ENCODE measurements at places on chromosomes 4 and X. TPM values are rescaled to one million over a fixed set of nuclear protein-coding genes. Genes with fewer than 3 reads are reported as not detected.

The TSPAN5 gene
- 41.8 TPM for total RNA-seq

The ANTXR2 gene
- total RNA-seq: 86.9 TPM

The TREX2 gene
- 3.3 TPM for total RNA-seq

The TENT5D gene
- not detected for total RNA-seq

The XK gene
- total RNA-seq: under 0.01 TPM

The FGF5 gene
- total RNA-seq: 7.7 TPM

- no peak overlapping the region for H3K27ac ChIP-seq
- H3K4me1 ChIP-seq: peaks cover 15% of the 10 kb centered on the region
- no peaks in the 10 kb centered on the region for H3K36me3 ChIP-seq
- H3K4me3 ChIP-seq: no peak overlapping the region
- no peaks in the 10 kb centered on the region for H3K27me3 ChIP-seq
- no peak for DNase-seq
These were observed 4.0 kb downstream of the TXK start for GRCh38 chr4:48130100-48130499.

DNA sequence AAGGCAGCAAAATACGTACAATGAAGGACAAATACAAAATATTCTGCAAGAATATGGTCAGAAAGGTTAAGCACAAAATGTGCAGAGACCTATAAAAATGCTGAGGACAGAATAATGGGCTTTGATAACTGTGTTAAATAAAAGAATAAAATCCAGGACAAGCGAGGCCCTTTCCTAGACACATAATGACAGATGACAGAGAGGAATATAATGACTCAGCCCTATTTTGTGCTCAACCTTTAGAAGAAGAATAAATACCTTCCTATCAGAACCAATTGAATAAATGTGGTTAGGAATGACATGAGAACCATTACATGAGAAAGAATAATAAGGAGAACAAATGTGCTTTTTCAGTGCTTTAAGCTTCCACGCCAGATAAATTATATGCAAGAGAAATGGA lies 178.0 kb downstream of the TEX13C start:
- H3K36me3 ChIP-seq: no peaks in the 10 kb centered on the region
- no peak overlapping the region for H3K27ac ChIP-seq
- DNase-seq: no peak
- H3K27me3 ChIP-seq: no peaks in the 10 kb centered on the region
- H3K4me3 ChIP-seq: no peak overlapping the region

GRCh38 chr4:153758136-153758535 lies 1.7 kb downstream of the RNF175 start:
- DNase-seq: no peak
- H3K4me1 ChIP-seq: no peaks in the 10 kb centered on the region
- H3K36me3 ChIP-seq: no peaks in the 10 kb centered on the region

DNA sequence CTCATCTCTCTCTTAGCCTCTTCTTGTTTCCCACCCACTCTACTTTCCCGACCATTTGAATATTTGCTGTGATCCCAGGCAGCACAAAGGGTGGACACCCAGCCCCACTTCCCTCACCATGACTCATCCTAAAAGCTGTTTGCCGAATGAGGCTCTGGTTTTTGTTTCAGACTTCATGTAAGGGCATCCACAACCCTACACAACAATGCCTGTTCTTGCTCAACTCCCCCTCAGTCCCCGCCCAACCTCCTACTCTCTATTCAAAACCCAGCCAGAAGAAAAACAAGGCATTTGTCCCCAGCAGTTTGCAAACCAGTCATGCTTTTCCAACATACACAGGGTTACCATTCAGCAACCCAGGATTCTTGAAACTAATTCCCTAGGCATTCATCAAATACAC lies 516.5 kb upstream of the CNKSR2 start:
- no peak overlapping the region for H3K4me3 ChIP-seq
- H3K4me1 ChIP-seq: no peaks in the 10 kb centered on the region

GRCh38 chrX:49155243-49155899 lies 7.2 kb upstream of the MAGIX start:
- H3K27me3 ChIP-seq: no peaks in the 10 kb centered on the region
- no peaks in the 10 kb centered on the region for H3K4me1 ChIP-seq
- no peaks in the 10 kb centered on the region for H3K36me3 ChIP-seq
- peak overlapping the region; percentile 73 for H3K27ac ChIP-seq
- peak; percentile 88 for DNase-seq

- peak overlapping the region; percentile 47 for H3K27ac ChIP-seq
- H3K4me3 ChIP-seq: no peak overlapping the region
- no peaks in the 10 kb centered on the region for H3K27me3 ChIP-seq
- DNase-seq: no peak
These were observed 107.9 kb downstream of the PALLD start for GRCh38 chr4:168604496-168605373.

- H3K4me1 ChIP-seq: peaks cover 4% of the 10 kb centered on the region
- no peak overlapping the region for H3K27ac ChIP-seq
- H3K27me3 ChIP-seq: no peaks in the 10 kb centered on the region
- H3K36me3 ChIP-seq: no peaks in the 10 kb centered on the region
These were observed 25.8 kb upstream of the CHRNA9 start for GRCh38 chr4:40309250-40309774.

- no peak for DNase-seq
- no peak overlapping the region for H3K27ac ChIP-seq
- H3K36me3 ChIP-seq: no peaks in the 10 kb centered on the region
- no peak overlapping the region for H3K4me3 ChIP-seq
- no peaks in the 10 kb centered on the region for H3K27me3 ChIP-seq
These were observed 68.1 kb upstream of the DUSP21 start for GRCh38 chrX:44775726-44776125.

- H3K4me1 ChIP-seq: peaks cover 10% of the 10 kb centered on the region
- H3K27me3 ChIP-seq: no peaks in the 10 kb centered on the region
- no peak for DNase-seq
- no peak overlapping the region for H3K4me3 ChIP-seq
- H3K36me3 ChIP-seq: no peaks in the 10 kb centered on the region
- H3K27ac ChIP-seq: peak overlapping the region; percentile 86
These were observed 17.0 kb upstream of the CXCL3 start for GRCh38 chr4:74055498-74055897.

DNA sequence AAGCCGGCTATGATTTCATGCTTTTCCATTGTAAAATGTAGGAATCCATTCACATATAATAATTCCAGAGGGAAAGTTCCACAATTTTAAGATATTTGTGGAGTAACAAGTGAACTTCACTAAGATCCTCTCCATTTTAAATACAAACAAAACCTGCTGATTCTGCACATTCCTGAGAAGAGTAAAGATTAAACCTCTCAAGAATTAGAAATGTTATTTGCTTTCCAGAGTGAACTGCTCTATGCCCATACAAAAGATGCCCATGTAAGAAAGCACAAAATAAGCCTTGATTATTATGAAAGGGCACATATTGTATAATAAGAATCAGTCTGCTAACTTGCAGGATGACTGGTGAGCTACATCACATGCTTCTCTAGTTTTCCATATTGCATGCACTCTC lies 241.5 kb downstream of the COX18 start:
- no peak overlapping the region for H3K4me3 ChIP-seq
- H3K4me1 ChIP-seq: no peaks in the 10 kb centered on the region
- no peak overlapping the region for H3K27ac ChIP-seq

DNA sequence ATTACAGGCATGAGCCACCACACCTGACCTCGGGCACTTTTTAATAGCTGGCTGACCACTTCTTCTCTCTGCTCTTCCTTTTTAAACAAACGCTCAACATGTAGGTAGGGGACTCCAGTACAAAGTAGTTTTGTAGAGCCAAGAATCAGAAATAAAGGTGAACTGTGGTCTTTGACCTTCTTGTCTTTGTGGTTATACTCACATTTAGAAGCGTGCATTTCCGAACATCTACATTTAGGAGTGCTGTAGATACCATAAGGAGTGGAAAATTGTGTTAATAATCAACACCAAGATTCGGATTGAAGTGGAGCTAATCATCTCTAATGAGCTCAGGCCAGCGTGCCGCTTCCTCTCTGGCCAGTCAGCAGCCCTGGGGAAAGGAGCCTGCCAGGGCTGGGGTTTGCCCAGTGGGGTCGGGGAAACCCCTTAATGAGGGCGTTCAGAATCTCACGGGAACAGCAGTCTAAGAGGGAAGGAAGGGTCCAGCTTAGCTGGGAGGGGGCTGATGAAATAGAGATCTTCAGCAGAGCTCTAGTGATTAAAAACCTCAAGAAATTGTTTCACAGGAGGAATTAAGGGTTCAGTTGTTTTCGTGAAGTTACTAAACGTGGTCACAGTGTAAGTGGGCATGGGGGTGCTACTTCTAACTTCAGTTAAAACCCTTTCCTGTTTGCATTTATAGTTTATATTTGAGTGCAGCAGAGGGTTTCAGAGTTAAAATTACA lies 81.2 kb downstream of the GAB1 start:
- no peak for DNase-seq
- no peaks in the 10 kb centered on the region for H3K4me1 ChIP-seq
- H3K27me3 ChIP-seq: no peaks in the 10 kb centered on the region
- H3K36me3 ChIP-seq: no peaks in the 10 kb centered on the region
- no peak overlapping the region for H3K27ac ChIP-seq
- no peak overlapping the region for H3K4me3 ChIP-seq

GRCh38 chr4:139243448-139244365 lies 36.3 kb downstream of the MGARP start:
- H3K27me3 ChIP-seq: no peaks in the 10 kb centered on the region
- no peak overlapping the region for H3K4me3 ChIP-seq
- peaks cover 45% of the 10 kb centered on the region for H3K4me1 ChIP-seq
- H3K27ac ChIP-seq: peak overlapping the region; percentile 84
- no peaks in the 10 kb centered on the region for H3K36me3 ChIP-seq
- DNase-seq: peak; percentile 69

- no peaks in the 10 kb centered on the region for H3K36me3 ChIP-seq
- H3K4me3 ChIP-seq: no peak overlapping the region
- no peak overlapping the region for H3K27ac ChIP-seq
- H3K4me1 ChIP-seq: peaks cover 14% of the 10 kb centered on the region
These were observed 60.2 kb upstream of the MSN start for GRCh38 chrX:65607070-65607742.

GRCh38 chr4:118835571-118836300 lies at the start of gene SEC24D:
Gene SEC24D, minus strand, starts transcription at chr4:118836126. Its CDS starts 2,430 bp downstream, at chr4:118833696.
- peak within 1 kb of the TSS; percentile 99 for H3K27ac ChIP-seq
- H3K36me3 ChIP-seq: peaks cover 32% of the 10 kb centered on the region
- DNase-seq: peak; percentile 98
- no peaks in the 10 kb centered on the region for H3K27me3 ChIP-seq
- peaks cover 40% of the 10 kb centered on the region for H3K4me1 ChIP-seq

DNA sequence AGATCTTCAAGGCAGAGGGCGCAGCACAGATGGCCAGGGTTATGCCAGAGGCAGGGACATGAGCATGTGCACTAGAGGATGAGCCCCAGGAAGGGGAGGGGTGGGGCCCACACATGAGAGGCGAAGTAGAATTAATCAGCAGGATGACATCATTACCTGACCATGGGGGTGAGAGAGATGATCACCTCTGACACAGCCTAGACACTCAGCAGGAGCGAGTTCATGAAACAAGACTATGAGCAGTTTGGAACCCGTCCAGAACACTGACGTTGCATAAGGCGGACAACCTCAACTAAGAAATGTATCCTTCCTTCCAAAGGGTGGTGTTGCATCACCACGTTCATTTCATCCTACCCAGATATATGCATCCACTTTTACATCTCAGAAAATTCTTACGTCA lies 446.7 kb upstream of the TENM3 start:
- no peaks in the 10 kb centered on the region for H3K27me3 ChIP-seq
- DNase-seq: no peak
- no peaks in the 10 kb centered on the region for H3K36me3 ChIP-seq
- no peaks in the 10 kb centered on the region for H3K4me1 ChIP-seq
- H3K27ac ChIP-seq: no peak overlapping the region

DNA sequence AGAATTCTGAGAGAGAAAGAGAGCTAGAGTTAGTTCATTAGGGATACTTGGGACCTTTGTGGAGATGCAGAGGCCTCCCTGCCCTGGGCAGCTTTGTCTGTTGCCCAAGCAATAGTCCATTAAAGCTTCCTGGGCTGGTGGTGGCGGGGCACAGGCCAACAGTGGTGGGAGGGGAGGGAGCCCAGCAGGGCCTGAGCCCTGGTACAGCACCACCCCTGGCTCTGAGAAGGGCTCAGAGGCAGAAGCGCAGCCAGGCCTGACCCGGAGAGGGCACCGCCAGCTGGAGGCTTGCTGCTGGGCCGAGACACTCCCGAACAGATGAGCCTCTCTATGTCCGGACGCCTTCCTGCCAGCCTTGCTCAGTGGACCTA lies 65.3 kb downstream of the EFNB1 start:
- DNase-seq: no peak
- H3K36me3 ChIP-seq: no peaks in the 10 kb centered on the region
- no peak overlapping the region for H3K27ac ChIP-seq

- H3K36me3 ChIP-seq: no peaks in the 10 kb centered on the region
- DNase-seq: peak; percentile 58
- H3K27ac ChIP-seq: peak overlapping the region; percentile 53
- peaks cover 3% of the 10 kb centered on the region for H3K27me3 ChIP-seq
- H3K4me3 ChIP-seq: no peak overlapping the region
These were observed 48.6 kb upstream of the TMEM164 start for GRCh38 chrX:109954333-109954732.

DNA sequence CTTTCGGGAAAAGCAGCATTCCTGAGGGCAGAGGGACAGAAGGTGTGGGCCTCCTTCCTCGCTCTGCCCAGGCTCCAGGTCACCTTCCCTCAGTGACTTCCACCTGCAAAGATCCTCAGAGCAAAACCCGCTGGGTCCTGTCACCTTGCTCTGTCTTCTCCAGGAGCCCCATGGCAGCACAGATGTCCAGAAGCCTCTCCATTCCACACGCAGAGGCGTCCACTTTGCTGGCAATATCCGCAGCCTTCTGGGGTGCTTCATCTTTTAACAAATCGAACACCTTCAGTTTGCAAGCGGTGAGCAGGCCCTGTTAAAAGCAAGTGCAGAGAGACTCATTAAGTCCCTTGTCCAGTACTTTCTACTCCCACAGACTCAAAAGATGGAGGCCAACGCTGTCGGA lies 27.3 kb downstream of the ASMTL start:
- H3K27ac ChIP-seq: no peak overlapping the region
- H3K4me3 ChIP-seq: no peak overlapping the region
- no peaks in the 10 kb centered on the region for H3K27me3 ChIP-seq
- H3K4me1 ChIP-seq: no peaks in the 10 kb centered on the region
- peaks cover 38% of the 10 kb centered on the region for H3K36me3 ChIP-seq

GRCh38 chr4:68342134-68342533 lies 7.8 kb downstream of the YTHDC1 start:
- H3K4me1 ChIP-seq: peaks cover 21% of the 10 kb centered on the region
- no peak for DNase-seq
- peaks cover 7% of the 10 kb centered on the region for H3K36me3 ChIP-seq
- no peak overlapping the region for H3K4me3 ChIP-seq

DNA sequence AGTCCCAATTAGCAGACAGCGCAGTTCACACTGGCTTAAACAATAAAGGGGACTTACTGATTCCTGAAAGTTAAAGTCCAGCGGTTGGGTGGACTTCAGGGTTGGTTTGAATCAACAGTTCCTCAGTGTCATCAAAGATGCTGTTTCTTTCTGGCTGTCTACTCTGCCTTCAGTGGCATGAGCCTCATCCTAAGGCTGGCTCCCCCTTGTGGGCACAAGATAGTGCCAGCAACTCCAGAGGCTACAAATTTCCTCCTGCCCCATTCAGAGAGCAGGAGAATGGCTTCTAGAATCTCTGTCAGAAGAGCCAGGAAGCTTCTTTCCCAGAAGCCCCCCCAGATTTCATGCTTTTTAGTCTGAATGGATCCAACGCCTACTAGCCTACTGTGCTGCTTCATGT lies 82.4 kb upstream of the MTM1 start:
- DNase-seq: no peak

- no peaks in the 10 kb centered on the region for H3K4me1 ChIP-seq
- H3K36me3 ChIP-seq: no peaks in the 10 kb centered on the region
- H3K4me3 ChIP-seq: no peak overlapping the region
- no peaks in the 10 kb centered on the region for H3K27me3 ChIP-seq
- H3K27ac ChIP-seq: no peak overlapping the region
These were observed 268.9 kb downstream of the ASMT start for GRCh38 chrX:1883772-1884171.

GRCh38 chr4:1596393-1596792 lies 87.7 kb downstream of the FAM53A start:
- H3K27me3 ChIP-seq: peaks cover 3% of the 10 kb centered on the region
- no peak overlapping the region for H3K4me3 ChIP-seq
- H3K36me3 ChIP-seq: no peaks in the 10 kb centered on the region
- DNase-seq: peak; percentile 74
- no peaks in the 10 kb centered on the region for H3K4me1 ChIP-seq
